ENCODE measurements at places on chromosomes 1 and 21. TPM values are rescaled to one million over a fixed set of nuclear protein-coding genes. Genes with fewer than 3 reads are reported as not detected.
A peak's percentile ranks its signal among the peaks of the same experiment; 100 is the strongest.

Gene CD2
- total RNA-seq, result not detected

GRCh38 chr1:205523261-205523890, 18.9 kb downstream of the CDK18 start:
- DNase-seq, result no peak

Gene CELA3A
- total RNA-seq, result not detected

GRCh38 chr1:4253935-4254334, 353.9 kb upstream of the C1orf174 start:
- DNase-seq, result no peak

DNA sequence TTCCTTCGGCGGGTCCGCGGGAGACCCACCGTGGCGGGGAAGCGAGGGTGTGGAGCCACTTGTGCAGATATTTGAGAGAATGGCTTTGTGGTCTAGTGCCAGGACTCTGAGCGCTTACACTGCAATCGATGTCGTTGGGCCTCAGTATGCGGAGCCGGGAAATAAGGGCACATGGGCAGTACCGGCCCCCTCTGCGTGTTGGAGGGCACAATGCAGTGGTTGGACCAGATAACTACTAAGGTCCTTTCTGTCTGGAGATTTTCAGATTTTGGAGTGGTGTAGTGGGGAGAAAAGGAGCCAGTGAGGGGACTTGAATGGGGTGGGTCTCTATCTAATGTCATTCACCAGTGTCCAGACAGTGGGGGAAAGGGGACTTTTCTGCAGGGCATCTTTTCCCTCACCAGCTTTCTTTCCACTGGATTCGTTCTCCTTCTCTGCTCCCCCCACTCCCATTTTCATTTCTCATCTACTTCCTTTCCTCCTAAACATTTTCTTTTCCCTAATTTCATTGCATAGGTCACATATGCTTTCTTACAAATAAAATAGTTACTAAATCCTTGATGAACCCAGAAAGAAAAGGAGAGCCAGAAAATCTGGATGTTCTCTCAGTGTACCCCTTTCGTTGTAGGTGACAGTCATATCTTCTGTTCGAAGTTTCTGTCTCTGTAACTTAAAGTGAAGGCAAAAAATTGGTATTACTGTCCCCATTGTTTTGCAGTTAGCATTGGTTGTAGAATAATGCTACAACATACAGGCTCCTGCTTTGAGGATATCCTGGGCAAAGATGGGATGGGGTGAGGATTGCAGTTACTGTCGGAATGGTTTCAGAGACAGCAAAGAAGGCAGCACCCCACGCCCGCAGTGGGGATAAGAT, 1.4 kb downstream of the ATF3 start:
- DNase-seq, result peak; percentile 55

DNA sequence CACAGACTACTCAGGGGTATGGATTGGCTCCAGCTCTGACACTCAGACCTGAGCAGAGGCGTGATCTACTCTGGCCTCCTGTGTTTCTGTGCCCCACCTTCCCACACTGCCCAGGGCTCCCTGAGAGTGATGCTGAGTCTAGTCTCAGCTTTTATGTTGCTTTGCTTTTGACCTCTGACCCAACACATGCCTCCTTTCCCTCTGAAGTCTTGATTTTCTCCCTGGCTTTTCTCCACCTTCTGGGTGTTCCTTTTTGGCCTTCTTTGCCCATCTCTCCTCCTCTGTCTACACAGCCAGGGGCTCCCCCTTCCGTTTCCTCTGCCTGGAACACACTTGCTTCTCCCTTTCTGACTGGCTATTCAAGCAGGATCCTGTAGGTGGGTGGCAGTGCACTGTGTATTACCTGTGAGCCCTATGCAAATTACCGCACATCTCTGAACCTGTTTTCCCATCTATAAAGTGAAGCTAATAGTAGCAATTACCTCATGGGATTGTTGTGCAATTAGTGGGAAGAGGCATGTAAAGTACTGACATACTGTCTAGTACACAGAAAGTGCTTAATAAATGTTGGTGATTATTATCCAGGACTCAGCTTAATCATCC, 13.7 kb upstream of the MEX3A start:
- no peak for DNase-seq

DNA sequence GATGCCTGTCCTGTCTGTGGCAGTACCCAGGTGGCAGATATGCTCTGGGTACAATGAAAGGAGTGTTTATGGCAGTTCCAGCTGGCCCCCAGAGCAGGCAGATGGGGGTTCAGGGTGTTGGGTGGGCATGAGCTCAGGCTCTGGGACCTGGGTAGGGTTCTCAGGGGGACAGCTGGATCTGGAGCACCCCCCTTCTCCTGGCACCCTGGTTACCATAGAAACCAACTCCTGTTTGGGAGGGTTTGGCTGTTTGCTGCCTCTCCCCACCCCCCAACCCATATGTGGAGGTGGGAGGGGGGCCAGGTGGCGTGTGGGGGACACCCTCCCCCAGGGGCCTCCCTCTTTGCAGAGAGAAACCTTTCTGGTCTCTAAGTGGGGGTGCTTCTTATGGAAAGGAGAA, 7.1 kb downstream of the FOXO6 start:
- no peak for DNase-seq

- DNase-seq, result peak; percentile 97
Observed at GRCh38 chr1:111733183-111733991, 5.8 kb downstream of the INKA2 start.

GRCh38 chr1:170672316-170672715, 8.4 kb downstream of the PRRX1 start:
- no peak for DNase-seq

DNA sequence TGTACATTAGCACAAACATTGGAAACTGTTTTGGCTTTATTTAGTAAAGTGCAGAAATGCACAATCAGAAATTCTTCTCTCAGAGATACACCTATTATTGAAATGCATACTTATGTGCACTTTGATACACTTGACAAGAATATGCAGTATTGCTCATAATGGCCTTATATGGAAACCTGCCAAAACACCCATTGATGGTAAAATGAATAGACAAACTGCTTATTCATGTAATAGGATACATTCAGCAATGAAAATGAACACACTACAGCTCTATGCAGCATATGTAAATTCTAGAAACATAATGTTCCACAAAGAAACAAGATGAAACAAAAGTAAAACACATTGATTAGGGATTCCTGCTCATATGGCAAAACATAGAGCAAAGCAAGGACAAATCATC, 223.9 kb downstream of the S1PR1 start:
- DNase-seq, result no peak

- no peak for DNase-seq
Observed at GRCh38 chr1:153058154-153058553, 842 bp upstream of the SPRR2A start.

Gene STX12
- total RNA-seq, result 54.4 TPM

GRCh38 chr1:160159846-160160245, 8.4 kb downstream of the ATP1A4 start:
- no peak for DNase-seq

GRCh38 chr1:214380986-214381695, 100.2 kb downstream of the SMYD2 start:
- peak; percentile 59 for DNase-seq

Gene CHRM3
- 0.20 TPM for total RNA-seq

DNA sequence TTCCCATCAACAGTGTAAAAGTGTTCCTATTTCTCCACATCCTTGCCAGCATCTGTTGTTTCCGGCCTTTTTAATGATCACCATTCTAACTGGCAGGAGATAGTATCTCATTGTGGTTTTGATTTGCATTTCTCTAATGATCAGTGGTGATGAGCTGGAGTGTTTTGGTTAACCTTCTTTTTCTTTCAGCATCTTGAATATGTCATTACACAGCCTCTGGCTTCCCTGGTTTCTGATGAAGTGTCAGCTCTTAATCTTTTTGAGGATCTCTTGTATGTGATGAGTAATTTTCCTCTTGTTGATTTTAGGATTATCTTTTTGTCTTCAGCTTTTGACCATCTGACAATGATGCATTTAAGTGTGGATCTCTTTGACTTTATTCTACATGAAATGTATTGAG, 133.2 kb upstream of the GRIK3 start:
- peak; percentile 7 for DNase-seq

Gene MTX1
- total RNA-seq, result 92.8 TPM

Gene TAF13
- total RNA-seq, result 97.8 TPM

GRCh38 chr1:119116725-119117124, 23.7 kb downstream of the WARS2 start:
- DNase-seq, result no peak

- peak; percentile 79 for DNase-seq
Observed at GRCh38 chr1:39509360-39510009, 18.0 kb downstream of the BMP8A start.

GRCh38 chr1:154839691-154840090, 30.4 kb downstream of the KCNN3 start:
- no peak for DNase-seq

DNA sequence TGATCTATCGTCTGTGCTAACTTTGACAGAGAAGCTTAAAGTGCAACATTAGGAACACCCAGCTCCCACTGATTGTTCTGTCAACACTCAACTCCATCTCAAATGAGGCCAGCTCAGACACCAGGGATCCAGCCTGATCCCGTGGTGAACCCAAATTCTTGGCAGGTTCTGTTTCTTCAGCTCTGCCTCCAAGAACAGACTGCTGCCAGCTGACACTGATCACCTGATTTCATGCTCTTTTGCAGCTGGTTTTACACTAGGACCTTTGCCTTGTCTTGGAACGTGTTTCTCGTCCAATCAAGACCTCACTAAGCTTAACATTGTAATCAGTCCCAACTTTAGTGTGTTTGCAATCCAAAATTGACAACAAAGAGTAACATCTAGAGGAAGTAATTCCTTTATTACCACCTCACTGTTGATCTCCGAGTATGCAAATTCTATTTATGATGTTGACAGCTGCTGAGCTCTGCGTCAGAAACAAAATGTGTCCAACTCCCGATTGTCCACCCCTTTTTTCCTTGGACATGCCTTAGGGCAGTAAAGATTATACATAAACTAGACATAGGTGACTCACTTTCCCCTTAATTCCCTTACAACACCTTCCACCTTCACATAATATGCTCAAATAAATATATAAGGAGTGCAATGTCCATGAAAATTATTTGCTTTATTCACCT, 1.6 kb upstream of the HYI start:
- DNase-seq, result no peak

GRCh38 chr1:19455353-19455752, 30.0 kb downstream of the CAPZB start:
- no peak for DNase-seq

Gene CLIC6
- total RNA-seq, result 0.02 TPM

Gene BCAR3
- total RNA-seq, result 52.4 TPM

Gene PADI6
- total RNA-seq, result not detected

Gene C1orf185
- total RNA-seq, result not detected

- peak; percentile 46 for DNase-seq
Observed at GRCh38 chr1:15501208-15502032, 22.6 kb downstream of the CASP9 start.

- DNase-seq, result peak; percentile 81
Observed at GRCh38 chr21:25342816-25343215, 264.5 kb downstream of the MRPL39 start.

DNA sequence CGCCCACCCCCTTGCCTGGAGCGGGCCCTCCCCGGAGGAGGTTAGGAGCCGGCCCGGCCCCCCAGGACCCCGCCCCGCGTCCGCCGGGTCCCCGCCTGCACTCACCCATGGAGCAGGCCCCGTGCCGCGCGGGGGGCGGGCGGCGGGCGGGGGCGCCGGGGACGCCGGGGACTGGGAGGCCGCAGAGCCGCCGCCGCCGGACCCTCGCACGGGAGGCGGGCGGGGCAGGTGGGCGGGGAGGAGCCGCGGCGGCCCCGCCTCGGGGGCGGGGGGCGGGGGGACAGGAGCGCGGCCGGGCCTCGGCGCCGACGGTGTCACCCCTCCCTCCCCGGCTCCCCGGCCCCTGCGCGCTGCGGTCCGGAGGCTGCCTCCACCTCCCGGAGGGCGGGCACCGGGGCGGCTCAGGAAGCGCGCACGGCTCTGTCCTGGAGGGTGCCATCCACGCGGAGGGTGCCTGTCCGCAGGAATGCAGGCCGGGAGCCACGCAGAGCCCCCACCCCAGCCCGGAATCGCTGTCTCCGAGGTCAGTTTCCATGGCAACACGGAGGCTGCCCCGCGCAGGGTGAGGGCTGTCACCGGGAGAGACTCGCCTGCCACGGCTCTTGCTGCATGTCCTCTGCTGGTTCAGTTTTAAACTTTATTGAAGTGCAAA, 5.9 kb upstream of the PLEKHG5 start:
- DNase-seq, result peak; percentile 65

Gene TTC34
- 0.07 TPM for total RNA-seq

Gene MYOC
- total RNA-seq, result not detected

DNA sequence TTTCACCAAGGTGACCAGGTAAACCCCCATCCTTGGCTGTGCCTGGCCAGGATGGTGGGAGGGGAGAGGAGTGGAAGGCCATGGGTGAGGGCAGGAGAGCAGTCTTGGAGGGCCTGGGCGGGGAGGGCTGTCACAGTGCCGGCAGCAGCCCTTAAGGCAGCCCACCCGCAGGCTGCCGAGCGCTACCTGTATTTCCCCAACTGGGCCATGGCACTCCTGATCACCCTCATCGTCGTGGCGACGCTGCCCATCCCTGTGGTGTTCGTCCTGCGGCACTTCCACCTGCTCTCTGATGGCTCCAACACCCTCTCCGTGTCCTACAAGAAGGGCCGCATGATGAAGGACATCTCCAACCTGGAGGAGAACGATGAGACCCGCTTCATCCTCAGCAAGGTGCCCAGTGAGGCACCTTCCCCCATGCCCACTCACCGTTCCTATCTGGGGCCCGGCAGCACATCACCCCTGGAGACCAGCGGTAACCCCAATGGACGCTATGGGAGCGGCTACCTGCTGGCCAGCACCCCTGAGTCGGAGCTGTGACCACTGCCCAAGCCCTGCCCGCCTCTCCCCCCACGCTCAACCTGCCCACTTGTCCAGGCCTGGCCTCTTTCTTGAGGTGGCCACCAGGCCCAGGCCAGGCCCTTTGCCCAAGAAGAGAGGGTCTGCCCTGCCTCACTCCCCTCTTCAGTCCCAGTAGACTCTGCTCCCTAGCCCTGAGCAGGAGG, 12.0 kb upstream of the KCNC4 start:
- DNase-seq, result no peak

DNA sequence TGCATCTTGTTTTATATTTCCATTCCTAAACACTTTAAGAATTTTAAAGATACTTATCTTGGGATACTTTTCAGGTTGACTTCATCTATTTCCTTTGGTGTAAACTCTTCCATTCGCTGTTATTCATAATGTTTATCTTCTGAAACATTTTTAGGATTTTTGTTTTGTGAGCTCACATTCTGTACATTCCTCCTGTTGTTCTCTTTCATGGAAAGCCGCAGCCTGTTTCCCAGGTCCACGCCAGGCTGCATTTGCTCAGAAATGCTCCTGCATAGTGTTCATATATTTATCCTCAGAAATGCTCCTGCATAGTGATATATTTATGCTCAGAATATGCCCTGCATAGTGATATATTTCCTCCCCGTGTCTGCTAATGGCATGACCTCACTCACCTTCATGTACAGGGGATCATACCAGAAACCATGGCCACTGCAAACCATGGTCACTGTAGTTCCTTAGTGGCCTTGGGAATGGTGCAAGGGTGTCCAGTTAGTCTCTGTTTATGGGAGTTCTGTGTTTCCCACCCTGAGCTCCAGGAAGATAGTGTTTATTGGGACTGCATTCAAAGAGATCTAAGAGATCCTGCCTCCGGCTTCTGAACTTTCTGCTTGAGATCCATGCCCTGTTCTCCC, 153.9 kb upstream of the GREM2 start:
- peak; percentile 91 for DNase-seq

- no peak for DNase-seq
Observed at GRCh38 chr1:219105893-219106292, 67.8 kb upstream of the LYPLAL1 start.

Gene RNF2
- total RNA-seq, result 25.0 TPM

All from M059J (cell line).